Omental fat pad (tissue), 4 donors: ENCODE measurements at places on chromosomes 12 and 14. TPM values are rescaled to one million over a fixed set of nuclear protein-coding genes. Genes with fewer than 3 reads are reported as not detected.

DNA sequence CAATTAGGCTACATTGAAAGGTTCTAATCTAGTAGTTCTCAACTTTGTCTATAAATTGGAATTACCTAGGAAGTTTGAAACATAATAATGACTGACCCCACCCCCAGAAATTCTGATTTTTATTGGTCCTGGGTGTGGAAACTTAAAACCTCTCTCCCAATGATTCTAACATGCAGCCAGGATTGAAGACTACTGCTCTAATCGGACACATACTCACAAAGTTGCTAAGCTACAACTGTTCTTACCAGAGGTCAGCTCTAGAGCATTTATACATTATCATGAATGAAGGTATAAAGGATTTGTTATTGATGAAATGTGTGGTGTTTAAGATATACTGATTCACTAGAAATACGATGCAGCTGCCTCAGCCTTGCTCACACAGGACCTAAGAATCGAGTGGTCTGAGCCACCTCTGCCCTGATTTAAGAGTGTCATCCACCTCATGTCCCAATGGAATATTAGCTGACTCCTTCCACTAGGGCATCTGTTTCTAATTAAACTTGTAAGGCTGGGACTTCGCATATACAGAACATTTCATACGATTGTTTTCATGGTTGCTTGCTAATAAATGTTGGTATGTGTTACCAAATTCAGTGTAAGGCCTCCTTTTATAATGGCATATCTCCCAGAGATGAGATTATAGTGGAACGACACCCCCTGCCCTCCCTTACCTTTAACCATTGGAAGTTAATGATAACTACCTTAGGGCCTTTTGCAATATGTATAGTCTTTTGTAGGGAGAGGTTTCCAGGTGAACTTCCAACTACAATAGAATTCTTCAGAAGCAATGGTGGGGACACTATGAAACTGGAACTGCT lies 410.8 kb upstream of the PDE3A start:
- DNase-seq = no peak

Gene PPFIA2
- total RNA-seq = 0.69 TPM

GRCh38 chr12:8722286-8722800 lies 24.6 kb downstream of the RIMKLB start:
- DNase-seq = no peak

Gene TAS2R50
- total RNA-seq = 12.1 TPM

Gene ZDHHC22
- total RNA-seq = not detected

Gene FAM186B
- total RNA-seq = not detected

DNA sequence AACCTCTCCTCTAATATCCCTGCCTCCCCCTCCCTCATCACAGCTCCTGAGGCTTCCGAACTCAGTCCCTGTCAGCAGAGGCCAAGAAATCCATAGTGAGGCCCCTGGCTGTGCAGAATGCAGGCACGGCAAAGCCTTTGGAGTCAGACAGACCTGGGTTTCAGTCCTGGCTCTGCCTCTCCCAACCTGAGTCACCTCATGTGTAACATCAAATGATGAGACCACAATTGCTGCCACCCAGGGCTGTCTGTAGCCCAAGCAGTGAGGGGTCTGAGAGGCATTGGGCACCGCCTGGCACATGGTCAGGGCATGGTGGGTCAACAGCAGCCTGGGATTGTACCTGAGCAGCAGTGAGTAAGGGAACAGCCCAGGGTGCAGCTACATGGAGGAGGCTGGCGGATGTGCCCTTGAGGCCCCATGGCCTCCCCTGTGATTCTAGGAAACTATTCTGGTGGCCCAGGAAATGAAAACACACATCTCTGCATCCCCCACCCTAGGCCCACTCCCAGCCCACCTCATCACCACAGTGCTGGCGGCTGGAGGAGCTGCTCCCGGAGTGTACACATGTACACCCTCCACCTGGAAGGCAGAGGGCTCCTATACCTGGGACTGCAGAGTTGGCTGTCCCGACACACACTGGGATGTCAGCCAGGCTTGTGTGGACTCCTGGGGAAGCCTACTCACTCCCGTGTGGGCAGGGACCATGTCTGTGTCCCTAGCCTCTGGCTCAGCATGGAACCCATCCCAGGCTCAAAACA lies 7.7 kb downstream of the ANKRD33 start:
- peak; percentile 21 for DNase-seq

Gene SLC5A8
- total RNA-seq = 0.12 TPM

- DNase-seq = no peak
Measured at GRCh38 chr14:73323896-73324399, 86.6 kb downstream of the PAPLN start.

- DNase-seq = no peak
Measured at GRCh38 chr12:4196805-4197420, 76.6 kb upstream of the CCND2 start.
